Hepatocyte (in vitro differentiated cells): ENCODE measurements at places on chromosomes 3 and 15. TPM values are rescaled to one million over a fixed set of nuclear protein-coding genes. Genes with fewer than 3 reads are reported as not detected.

GUCA1C gene
- total RNA-seq = 0.28 TPM in 1 of 2 replicates, not detected in the other

STRIT1 gene
- total RNA-seq = 0.60 and 1.2 TPM in 2 replicates

HYKK gene
- total RNA-seq = 1.7 and 3.6 TPM in 2 replicates

GOLGA8S gene
- 0.03 and 0.08 TPM in 2 replicates for total RNA-seq

PCOLCE2 gene
- total RNA-seq = 10.8 and 11.2 TPM in 2 replicates
